ENCODE measurements at places on chromosomes 13 and 19.
A peak's percentile ranks its signal among the peaks of the same experiment; 100 is the strongest.

GRCh38 chr13:33487575-33488243, 202.2 kb upstream of the STARD13 start:
- no peak for DNase-seq

GRCh38 chr13:45825387-45825650, 26.2 kb downstream of the SIAH3 start:
- no peak for DNase-seq

GRCh38 chr13:31191748-31192147, 8.0 kb upstream of the B3GLCT start:
- no peak for DNase-seq

DNA sequence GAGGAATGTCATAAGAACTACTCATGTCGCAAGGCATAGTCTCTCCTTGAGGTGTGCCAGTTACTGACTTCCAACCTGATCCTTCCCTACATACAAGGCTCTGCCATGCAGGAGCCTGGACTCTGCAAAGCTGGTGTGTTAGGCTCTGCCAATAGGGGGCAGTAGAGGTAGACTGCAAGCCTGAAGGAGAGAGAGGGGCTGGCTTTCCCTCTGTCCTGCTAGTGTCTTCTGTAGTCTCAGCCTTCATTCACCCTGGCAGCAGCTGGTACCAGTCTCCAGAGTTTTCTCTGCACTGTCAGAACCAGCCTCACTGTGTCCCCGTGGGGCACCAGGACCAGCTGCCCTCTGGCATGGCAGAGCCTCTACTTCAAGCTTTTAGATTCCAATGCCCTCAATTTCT, 14.5 kb downstream of the SHISA2 start:
- DNase-seq: no peak

DNA sequence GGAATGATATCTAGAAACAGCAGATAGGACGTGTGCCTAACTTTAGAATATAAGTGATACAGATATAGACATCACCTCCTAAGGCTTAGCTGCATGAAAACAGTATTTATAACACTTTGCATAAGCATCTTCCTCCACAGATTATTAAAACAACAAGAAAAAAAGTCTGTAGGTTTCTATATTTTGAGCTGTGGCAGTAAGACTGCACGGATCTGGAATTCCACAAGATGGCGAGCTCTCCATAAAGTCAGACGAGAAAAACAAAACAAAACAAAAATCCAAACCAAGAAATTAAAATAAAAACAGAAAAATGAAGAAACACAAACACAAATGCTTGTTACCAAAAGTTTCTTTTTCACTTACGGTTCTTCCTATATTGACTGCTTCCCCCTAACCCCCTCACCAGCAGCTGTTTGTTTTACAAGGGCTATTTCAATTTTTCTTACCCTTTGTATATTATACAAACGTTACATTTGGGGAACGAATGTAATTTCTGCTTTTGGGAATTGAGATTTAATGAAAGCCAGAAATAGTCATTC, 285.8 kb downstream of the MYO16 start:
- DNase-seq: no peak

- no peak for DNase-seq
Observed at GRCh38 chr19:46776927-46777911, 11.2 kb downstream of the SLC1A5 start.

DNA sequence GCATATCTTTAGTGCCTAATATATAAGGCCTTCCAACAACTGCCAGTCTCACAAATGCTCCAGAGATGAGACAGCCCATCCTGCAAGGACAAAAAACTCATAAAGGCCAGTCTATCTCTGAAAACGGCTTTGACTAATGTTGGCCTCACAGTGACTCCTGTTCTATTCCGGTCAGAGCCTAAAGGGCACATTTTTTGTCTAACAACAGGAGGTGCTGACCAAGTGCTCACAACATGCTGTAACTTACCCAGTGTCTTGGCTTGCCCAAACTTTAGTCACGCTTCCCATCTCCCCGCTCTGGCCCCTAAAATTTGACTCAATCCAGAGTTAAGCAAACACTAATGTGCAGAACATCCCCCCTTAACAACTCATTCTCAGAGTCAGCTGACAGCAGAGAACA, 1411.2 kb upstream of the MIR17HG start:
- DNase-seq: no peak

GRCh38 chr13:41178040-41178439, 16.3 kb downstream of the KBTBD7 start:
- DNase-seq: no peak

- no peak for DNase-seq
Observed at GRCh38 chr19:56076498-56076897, 44.6 kb downstream of the ZNF787 start.

DNA sequence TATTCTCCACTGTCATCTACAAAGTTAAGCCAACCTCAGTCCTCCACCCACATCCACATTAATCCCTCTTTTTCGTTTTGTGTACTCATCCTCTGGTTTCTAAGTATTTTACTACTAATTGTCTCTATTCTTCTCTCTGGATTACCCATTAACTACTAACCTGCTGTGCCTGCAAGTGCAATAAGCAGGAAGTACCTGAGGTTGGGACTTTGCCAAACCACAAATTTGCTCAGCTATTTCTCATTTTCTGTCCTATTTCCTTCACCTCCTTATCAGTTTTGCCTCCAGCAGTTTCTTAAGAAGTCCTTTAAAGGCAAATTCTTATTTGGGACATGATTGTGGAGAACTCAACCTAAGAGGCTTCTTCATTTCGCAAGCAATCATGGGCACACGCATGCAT, 1708.9 kb downstream of the SLITRK5 start:
- DNase-seq: no peak

GRCh38 chr13:111039735-111040134, 75.4 kb upstream of the ARHGEF7 start:
- no peak for DNase-seq

DNA sequence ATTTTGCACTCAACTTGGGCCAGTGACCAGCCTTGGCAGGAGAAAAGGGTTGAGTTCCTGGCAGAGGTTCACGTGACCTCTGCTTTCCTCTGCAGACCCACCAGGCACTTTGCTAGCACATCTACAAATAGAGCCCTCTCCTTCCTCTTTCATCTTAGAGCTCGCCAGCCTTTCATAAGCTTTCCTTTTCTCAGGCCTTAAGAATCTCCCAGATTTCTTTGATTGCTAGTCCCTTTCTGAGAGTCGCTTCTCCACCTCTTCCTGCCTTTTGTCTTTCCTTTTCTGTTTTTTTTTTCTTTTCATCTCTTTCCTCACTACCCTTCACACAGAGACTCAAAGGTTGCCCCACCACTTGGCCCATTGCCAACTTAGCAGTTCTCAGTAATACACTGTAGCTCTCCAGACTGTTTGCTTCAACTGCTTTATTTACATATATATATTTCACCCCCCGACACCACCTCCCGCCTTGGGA, 375.7 kb upstream of the SPRY2 start:
- DNase-seq: no peak

GRCh38 chr13:30340331-30341250, 33.2 kb upstream of the KATNAL1 start:
- peak; percentile 98 for DNase-seq

DNA sequence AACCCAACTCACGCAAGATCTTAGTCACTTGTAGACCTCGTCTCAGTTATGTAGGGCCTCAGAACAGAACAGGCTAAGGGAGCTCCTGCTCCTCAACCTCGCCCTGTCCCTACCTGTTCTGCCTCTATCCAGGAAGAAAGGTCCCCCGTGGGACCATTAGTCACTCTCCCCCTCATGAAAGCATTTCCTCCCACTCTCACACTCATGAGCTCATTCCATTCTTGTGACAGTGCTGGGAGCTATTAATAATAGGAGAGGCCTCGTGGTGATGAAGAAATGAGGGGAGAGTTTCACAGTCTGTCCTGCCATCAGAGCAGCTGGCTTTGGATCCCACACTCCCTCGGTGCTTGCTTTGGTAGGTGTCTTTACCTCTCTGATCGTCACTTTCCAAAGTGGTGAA, 10.2 kb downstream of the PPP2R1A start:
- DNase-seq: peak; percentile 55

GRCh38 chr13:79807554-79807953, 326.6 kb downstream of the NDFIP2 start:
- DNase-seq: no peak

DNA sequence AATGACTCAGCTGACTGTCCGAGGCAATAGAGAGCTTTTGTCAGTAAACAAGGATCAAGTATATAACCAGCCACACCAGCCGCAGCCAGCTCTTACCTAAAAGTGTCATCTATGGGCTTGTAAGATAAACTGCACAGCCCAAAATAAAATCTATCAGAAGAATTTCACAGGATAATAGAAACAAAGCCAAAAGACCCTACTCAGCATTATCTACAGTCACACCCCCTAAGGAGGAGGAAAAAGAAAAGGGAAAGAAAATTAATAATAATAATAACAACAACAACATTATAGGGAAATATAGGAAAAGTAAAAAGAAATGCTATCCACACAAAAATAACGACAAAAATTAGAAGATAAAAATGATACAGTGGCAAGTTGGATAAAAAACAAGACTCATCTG, 1883.8 kb downstream of the OLFM4 start:
- DNase-seq: no peak

- no peak for DNase-seq
Observed at GRCh38 chr19:52307275-52307674, 10.3 kb downstream of the ZNF480 start.

- DNase-seq: no peak
Observed at GRCh38 chr19:13844130-13844631, 32.8 kb upstream of the NANOS3 start.

DNA sequence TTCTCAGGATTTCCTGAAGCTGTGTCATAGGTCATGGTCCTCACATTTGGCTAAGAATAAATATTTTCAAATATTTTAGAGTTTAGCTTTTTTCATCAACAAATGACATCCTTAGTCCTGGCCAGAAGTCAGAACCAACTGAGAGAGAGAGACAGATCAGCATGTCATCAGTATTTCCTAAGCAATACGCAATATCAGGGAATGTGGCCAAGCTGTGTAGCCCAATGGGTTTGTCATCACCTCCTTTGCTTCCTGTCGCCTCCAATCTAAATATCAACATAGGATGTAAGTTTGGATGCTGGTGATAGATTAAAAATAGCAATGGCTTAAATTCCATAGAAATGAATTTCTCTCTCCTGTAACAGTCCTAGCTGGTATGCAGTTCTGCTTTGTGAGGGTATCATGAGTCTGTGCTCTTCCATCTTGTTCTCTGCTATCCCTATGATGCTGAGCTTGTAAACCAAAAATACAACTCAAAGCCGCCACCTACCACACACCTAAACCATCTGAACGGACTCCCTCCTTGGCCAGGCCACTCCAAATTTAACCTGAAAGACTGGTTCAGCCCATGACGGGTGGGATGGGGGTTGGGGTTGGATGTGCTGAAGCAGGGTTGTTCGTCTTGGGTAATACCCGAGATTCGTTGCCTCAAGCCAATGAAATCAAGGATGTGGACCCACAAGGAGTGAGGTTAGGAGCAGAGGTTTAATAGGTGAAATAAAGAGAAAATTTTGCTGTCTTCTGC, 10.0 kb upstream of the IGSF23 start:
- DNase-seq: peak; percentile 84

- DNase-seq: no peak
Observed at GRCh38 chr19:50932690-50933083, 20.2 kb downstream of the KLK5 start.

DNA sequence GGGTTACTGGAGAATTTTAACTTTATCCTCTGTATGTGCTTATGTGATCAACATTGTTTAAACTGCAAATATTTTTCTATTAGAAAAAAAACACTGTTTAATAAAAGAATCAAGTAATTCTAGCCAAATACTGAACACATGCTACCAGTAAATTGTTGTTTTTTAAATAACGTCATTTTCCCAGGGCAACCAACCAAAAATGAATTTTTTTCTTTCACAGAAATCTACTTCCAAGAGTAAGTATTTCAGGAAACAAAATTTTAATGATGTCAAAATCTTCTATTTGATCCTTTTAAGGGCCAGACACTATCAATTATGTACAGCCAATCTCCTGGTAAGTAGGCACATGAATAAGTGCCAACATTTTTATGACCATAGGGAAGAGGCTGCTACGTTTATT, 57.1 kb downstream of the TUBGCP3 start:
- no peak for DNase-seq

GRCh38 chr13:50914176-50914700, 4.6 kb downstream of the RNASEH2B start:
- no peak for DNase-seq

- DNase-seq: no peak
Observed at GRCh38 chr19:39543477-39543857, 3.5 kb upstream of the EID2 start.

DNA sequence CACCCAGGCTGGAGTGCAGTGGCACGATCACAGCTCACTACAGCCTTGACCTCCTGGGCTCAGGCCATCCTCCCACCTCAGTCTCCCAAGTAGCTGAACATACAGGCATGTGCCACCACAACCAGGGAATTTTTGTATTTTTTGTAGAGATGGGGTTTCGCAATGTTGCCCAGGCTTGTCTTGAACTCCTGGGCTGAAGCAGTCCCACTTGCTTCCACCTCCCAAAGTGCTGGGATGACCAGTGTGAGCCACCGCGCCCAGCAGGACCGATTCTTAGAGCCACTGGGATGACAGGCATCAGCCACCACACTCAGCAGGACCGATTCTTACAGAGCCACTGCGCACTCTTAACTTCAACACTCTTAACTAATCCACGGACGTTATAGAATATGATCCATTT, 54.9 kb upstream of the RANBP3 start:
- no peak for DNase-seq

DNA sequence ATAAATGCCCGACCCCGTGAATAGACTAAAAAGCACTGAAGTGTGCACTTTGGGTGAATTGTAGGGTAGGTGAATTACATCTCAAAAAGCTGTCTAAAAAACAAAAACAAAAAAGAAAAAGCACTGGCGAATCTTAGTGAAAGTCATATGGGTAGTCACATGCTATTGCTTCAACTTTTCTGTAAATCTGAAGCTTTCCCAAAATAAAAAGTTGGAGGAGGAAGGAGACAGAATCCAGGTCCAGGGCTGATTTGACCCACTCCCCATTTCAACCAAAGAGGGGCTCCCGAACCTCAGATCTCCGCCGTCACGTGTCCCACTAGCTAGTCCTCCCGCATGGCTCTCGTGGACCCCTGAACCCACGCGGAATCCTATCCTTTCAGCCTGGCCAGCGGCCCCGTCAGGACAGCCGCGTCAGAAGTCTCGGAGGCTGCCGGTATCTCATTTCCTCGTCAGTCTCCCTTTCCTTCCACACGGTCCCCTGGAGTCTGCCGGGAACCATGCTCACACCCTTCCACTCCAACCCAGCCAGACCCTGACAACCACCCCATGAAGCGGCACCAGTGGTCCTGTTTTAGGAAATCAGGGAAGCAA, 6.1 kb downstream of the PPP1R12C start:
- no peak for DNase-seq

DNA sequence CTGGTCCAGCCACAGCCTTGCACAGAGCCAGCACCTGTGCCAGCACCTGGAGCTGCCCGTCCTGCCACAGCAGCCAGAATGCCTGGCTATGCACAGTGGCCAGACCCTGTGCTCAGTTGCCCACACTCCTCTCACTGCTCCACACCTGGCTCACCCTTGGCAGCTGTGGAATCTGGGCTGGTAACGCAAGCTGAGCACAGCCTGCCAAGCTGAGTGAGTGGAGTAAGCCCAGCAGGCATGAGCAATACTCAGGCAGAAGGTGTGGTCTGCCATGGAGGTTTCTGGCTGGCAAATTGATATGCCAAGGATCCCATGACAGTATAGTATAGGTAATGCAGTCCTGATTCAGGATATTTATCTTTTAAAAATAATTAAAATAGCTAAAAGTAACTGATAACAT, 122.2 kb downstream of the PCDH9 start:
- DNase-seq: no peak

- no peak for DNase-seq
Observed at GRCh38 chr19:42089191-42089750, 13.3 kb downstream of the ZNF574 start.
